ENCODE measurements at places on chromosomes 7 and 10.

GRCh38 chr7:150665896-150666295 lies 19.6 kb upstream of the GIMAP2 start:
- DNase-seq: no peak

- DNase-seq: no peak
Observed at GRCh38 chr10:59852670-59853069, 53.7 kb downstream of the CCDC6 start.

DNA sequence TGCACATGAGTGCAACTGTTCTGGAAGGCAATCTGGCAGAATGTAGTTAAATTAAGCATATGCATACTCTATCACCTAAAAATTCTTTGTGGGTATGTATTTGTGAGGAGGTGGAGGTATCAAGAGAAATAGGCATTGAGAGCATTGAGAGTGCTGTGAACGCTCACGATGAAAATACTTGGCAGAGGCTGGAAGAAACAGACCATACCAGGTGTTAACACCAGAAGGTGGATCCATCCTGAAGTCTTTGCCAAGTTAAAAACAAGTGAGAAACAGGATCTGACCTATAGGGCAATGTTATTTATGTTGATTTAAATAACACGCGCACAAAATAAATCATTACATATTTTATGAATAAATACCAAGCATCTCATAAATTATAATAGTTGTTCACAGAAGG lies 311.6 kb downstream of the PCLO start:
- DNase-seq: no peak

DNA sequence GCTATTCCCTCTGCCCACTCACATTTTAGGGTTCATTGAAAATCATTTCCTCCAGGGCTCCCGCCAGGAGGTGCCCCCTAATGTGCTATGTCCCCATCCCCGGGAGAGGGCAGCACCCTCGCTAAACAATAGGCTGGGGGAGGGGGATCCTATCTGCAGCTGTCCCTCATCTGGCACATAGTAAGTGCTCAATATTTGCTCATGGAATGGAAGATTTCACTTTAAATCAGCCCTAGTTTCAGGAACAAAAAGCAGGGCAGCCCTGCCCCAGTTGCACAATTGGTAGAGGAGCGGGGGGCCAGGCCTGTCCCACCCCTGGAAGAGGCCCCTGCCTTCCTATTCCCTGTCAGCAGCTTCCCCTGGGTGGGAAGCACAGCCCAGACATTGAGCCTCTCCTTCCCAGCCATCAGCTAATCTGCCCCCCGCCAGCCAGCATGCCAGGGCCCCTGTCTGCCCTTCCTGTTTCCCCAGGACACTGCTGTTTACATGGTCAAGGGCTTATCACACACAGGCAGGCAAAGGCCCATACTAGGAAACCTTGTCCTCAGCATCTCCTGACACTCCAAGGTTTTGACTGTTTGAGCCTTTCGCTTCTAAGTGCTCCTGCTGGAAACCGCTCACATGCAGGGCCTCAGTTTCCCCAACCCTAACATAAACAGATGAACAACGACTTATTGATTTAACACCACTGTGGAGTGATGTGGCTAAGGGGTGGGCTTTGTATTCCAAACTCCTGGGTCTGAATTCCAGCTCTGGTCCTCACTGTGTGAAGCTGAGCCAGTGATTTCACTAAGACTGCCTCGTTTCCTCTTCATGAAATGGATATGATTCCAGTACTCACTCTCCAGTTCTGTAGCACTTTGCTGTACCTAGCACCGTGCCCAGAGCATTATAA lies 130.7 kb upstream of the ZMIZ1 start:
- DNase-seq: no peak

DNA sequence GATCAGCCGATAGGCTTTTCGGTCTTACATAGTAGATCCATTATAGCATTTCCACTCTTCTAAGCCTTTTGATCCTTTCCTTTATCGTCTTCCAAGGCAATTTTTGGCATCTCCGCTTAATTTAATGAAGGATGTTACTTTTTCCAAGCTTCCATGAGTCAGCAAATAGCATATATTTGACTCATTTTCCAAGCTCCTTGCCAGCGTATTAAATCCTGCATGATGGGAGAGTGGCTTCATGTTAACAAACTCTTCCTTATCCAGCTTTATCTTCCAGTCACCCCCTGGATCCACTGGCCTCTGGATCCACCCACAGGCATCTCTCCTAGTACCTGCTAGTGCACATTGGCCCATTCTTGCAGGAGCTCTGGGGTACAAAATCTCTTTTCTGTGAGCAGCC lies 13.0 kb downstream of the OR9A2 start:
- no peak for DNase-seq

DNA sequence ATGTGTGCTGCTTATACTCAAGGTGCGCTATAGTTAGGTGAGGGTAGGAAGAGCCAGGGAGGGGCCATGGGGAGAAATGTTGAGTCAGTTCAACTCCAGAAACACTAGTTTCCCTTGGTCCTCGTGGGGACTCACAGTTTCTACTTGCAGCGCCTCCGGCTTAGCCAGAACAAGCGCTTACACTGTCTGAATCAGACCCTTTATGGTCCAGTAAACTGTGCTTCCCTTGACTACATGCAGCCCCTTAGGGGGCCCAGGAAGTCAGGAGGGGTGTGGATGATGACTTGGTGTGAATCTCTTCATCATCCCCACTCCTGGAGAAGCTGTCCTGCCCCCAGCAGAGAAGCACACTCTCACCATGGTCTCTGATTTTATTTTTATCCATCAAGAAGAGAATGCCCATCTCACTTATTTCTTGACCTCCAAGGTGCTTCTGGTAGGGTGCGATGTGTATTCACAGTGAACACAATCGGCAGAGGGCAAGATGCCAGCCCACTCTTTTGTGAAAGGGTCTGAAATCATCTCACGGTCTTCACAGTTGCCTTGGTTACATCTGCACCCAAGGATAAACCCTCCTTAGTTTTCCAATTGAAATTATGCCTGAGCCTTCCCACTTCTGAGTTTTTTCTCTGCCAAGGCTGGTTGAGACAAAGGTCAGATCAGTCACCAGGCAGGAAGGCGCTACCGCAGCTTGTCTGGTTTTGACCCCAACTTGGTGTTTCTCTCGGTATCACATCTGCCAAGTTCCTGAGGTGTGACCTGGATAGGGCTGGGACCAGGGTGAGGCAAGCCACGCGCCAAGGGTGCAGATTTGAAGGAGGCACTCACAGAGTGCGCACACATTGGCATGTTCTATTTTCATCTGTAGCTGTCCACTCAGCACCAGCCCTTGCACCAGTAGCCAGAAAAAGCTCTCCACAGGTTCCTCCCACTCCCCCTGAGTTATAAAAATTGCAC lies 62.7 kb upstream of the LRRC4 start:
- DNase-seq: no peak

DNA sequence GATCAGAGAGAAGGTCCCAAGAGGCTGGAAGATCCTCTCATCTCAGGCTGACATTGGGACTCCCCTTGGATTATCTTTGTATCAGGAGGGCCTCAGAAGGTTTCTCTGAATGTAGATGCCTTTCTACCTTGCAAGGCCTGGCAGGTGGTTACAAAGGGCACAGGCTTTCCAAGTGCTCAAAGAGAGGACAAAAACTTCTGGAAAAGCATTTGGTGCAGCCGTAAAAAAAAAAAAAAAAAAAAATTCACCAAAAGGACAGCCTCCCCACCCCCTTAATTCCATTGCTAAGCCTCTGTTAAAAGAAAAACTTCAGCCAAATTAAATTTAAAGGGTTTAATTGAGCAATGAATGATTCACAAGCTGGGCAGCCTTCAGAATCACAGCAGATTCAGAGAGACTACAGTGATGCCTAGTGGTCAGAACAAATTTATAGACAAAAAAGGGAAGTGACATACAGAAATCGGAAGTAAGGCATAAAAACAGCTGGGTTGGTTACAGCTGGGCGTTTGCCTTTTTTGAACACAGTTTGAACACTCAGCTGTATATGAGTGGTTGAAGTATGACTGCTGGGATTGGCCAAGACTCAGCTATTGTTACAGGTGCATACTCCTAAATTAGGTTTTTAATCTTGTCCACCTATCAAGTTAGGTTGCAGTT lies 42.5 kb upstream of the LRGUK start:
- no peak for DNase-seq

GRCh38 chr10:33746186-33746585 lies 411.7 kb upstream of the NRP1 start:
- no peak for DNase-seq

- DNase-seq: no peak
Observed at GRCh38 chr10:17062493-17062892, 67.1 kb downstream of the CUBN start.

GRCh38 chr7:91089382-91089963 lies 174.8 kb upstream of the FZD1 start:
- DNase-seq: no peak

- no peak for DNase-seq
Observed at GRCh38 chr7:1814089-1814811, 144.2 kb downstream of the ELFN1 start.

DNA sequence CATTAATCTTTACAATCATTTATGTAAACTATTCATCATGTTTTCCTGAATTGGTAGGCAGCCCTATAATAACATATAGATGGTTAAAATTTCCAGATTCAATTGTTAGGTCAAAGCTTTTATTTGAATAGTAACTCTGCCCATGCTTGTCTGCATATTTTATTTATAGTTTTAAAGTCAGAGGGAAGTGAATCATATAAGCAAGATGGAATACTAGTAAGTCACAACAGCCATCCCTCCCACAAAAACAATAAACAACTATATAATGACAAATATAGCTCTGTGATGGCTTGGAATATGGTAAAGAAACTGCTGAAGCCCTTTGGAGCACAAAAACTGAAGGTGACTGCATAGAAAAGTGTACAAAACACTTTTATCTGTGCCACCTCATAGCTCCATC lies 156.3 kb upstream of the TMEM106B start:
- DNase-seq: no peak

DNA sequence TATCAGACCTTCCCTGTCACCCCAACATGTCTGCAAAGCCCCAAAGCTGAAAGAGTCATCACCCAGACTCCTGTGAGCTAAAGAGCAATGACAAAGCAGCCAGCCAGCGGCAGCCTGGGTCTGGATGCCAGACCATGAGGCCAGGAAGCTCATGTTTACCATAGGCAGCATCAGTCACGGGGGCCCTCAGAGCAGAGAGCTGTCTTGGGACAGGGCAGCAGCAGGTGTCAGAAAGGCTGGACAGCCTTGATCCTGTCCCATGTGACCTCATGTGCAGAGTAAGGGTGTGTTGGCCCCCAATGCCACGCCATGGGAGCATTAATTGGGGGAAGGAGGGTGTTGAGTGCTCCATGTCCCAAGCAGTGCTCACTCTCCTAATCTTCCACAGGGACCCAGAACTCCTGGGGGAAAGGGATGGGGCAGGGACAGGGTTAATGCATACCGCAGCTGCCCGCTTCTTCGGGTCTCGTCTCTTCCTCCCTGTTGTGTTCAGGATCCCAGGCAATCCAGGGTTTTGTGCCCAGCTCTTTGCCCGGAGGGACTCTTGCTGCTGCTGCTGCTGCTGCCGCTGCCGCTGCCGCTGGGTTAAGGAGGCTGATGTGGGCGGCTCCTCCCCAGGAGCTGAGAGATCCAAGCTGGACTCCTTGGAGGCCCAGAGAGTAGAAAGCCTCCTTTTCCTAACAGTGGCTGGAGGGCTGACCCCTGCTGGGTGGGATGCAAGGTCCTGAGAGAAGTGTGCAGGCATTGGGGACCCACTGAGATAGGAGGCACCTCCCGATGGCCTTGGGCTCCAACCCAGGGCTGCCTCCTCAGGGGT lies 7.1 kb downstream of the CCDC201 start:
- DNase-seq: no peak

DNA sequence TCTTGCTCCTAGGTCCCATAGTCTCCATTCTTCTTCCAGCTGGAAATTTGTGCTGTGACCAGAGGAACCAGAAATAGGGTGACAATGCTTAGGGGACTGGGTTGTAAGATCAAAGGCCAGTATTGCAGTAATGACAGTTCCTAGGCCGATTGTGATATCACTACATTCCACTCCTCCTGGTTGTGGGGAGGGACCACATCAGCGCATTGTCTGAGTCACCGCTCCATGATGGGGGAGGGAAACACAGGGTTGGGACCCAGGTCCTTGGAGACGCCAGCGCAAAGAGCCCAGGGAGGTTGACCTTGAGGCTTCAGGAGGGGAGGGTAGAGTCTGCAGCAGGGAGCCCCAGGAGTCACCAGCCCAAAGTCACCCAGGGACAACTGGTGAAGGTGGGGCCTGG lies 20.8 kb upstream of the GGCT start:
- no peak for DNase-seq

DNA sequence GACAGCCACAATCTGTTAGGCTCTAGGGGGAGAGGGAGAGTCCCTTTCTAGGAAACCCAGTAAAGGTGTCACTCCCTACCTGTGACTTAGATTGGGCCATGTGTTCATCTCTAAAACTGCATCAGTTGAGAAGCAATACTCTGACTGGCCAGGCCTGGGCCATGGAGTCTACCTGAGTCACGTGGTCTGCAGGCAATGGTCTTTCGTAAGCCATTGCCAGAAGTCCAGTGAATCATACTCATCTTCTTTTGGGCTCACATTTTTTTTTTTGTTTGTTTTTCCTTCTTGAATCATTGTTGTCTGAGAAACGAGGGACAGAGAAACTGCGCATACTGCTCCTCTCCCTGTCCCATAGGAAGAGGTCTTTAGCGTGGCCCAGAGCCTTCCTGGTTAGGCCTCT lies 215.6 kb downstream of the CCSER2 start:
- DNase-seq: no peak

DNA sequence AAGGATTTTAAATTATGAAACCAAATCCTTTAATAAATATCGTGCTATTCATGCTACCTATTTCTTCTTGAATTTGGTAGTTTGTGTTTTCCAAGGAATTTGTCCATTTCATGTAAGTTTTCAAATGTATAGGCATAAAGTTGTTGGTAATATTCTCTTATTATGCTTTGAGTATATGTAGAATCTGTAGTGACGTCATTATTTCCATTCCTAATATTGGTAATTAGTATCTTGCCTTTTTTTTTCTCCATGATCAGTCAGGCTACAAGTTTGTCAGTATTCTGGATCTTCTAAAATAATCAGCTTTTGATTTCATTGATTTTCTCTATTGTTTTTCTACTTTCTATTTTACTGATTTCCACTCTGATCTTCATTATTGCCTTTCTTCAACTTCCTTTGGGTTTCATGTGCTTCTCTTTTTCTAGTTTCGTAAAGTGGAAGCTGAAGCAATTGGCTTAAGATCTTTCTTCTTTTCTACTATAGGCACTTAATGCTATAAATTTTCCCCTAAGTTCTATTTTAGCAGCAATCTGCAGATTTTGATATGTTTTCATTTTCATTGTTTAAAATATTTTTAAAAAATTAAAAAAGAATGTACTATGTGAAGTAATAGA lies 156.5 kb upstream of the HDAC9 start:
- no peak for DNase-seq

DNA sequence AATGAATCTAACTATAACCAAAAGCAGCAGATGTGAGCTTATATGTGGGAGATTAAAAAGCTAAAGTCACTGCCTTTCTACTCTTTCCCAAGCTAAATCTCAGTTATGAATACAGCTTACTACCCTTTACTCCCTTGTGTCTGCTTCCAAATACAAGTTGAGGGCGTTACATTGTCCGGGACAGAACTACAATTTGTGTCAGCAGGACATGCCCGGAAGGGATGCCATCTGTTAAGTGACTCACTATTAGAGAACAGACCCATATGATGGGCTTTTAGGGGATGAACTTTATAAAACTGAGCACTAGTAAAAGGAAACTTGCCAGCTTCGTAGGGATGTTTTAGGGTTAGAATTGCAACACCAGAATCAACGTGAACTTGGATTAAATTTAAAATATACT lies 299.7 kb upstream of the CSTF2T start:
- DNase-seq: no peak

- no peak for DNase-seq
Observed at GRCh38 chr7:138204285-138204981, 128.2 kb downstream of the AKR1D1 start.

- DNase-seq: no peak
Observed at GRCh38 chr10:80532571-80532970, 5.1 kb upstream of the SH2D4B start.

- no peak for DNase-seq
Observed at GRCh38 chr7:102944241-102944640, 31.4 kb downstream of the LRRC17 start.
